ENCODE measurements at places on chromosomes 7 and 10.
A peak's percentile ranks its signal among the peaks of the same experiment; 100 is the strongest.

DNA sequence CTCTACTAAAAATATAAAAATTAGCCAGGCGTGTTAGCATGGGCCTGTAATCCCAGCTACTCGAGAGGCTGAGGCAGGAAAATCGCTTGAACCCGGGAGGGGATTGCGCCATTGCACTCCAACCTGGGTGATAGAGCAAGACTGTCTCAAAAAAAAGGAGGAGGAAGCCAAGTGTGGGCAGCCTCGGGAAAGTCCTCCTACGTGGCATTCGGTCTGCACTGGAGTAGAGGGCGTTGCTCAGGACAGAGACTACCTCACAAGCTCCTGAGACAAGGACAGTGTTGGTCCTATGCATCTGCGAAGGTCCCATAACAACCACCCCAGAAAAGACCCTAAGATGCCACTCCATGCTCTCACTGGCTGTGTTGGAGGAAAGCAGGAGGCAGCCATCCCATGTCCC lies 10.0 kb upstream of the SERPINE1 start:
- no peak for DNase-seq

DNA sequence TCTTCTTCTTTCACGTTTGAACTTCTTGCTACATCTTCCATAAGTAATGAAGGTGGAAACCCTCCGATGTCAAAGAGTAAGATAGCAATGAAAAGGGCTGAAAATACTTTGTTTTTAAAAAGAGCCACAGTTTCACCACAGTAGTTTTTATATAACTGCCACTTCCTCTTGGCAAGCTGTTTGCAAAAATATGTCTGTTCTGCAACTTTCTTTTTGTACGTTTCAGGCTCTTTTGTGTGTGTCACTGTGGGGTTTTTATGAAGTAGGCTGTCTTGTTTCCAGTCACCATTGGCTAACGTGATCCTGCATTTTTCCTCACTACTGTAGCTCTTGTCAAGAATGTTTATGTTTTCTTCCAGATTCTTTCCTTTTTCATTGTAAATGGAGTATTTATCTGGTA lies 55.6 kb downstream of the SLC16A9 start:
- DNase-seq, result no peak

GRCh38 chr7:112001091-112001826 lies 204.9 kb downstream of the DOCK4 start:
- no peak for DNase-seq

GRCh38 chr10:110488940-110489339 lies 8.8 kb upstream of the DUSP5 start:
- no peak for DNase-seq

DNA sequence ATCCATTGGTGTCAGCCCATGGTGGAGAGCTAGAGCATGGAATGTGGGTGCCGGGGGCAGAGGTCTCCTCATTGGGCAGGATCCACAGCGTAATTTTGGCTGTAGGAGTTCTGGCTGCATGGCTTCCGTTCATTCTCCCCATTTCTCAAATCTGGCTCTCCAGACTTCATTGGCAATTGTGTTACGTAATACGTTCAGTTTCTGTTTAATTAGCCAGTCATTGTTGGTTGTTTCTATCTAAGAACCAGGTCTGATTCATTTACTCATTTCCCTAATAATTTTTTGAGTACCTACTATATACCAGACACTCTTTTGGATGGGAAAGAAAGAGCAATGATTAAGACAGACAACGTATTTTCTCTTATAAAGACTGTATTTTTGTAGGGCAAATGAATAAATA lies 299.6 kb downstream of the CSTF2T start:
- DNase-seq, result no peak

- no peak for DNase-seq
Measured at GRCh38 chr7:133778472-133778871, 348.7 kb upstream of the LRGUK start.

- peak; percentile 14 for DNase-seq
Measured at GRCh38 chr7:123580406-123581161, 21.0 kb upstream of the ASB15 start.

- DNase-seq, result no peak
Measured at GRCh38 chr7:33810356-33810755, 95.0 kb upstream of the BMPER start.

- no peak for DNase-seq
Measured at GRCh38 chr7:100167912-100168323, 499 bp downstream of the GAL3ST4 start.

DNA sequence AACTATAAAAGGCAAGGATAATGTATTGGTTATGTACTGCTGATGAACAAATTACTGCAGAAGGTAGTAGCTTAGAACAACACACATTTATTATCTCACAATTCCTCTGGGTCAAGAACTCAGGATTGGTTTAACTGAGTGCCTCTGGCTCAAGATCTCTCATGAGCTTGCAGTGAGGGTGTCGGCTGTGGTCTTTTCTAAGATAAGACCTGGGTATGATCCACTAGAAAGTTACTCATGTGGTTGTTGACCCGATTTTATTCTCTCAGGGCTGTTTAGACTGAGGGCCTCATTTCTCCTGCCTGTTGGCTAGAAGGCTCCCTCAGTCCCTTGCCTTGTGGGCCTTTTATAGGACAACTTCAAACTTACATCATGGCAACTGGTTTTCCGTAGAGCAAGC lies 86.7 kb downstream of the VWDE start:
- DNase-seq, result no peak

GRCh38 chr10:35050568-35050967 lies 39.6 kb downstream of the CUL2 start:
- DNase-seq, result no peak

GRCh38 chr10:90424730-90425129 lies 433.1 kb downstream of the HTR7 start:
- no peak for DNase-seq

DNA sequence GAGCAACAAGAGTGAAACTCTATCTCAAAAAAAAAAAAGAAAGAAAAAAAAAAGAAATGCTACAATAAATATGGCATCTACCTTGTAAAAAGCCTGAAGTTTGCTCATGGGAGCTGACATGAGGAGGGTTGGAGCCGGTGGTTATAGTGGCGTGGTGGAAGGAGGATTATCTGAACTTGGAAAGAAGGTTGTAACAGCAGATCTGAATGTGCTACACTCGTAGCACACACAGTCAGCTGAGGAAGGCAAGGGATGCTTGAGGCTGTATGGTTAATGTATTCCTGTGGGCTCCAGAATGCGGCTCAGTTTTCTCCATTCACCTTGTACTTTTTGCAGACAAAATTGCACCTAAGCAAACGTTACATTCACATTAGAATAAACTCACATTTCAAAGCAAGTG lies 390.3 kb upstream of the GALNT17 start:
- no peak for DNase-seq

DNA sequence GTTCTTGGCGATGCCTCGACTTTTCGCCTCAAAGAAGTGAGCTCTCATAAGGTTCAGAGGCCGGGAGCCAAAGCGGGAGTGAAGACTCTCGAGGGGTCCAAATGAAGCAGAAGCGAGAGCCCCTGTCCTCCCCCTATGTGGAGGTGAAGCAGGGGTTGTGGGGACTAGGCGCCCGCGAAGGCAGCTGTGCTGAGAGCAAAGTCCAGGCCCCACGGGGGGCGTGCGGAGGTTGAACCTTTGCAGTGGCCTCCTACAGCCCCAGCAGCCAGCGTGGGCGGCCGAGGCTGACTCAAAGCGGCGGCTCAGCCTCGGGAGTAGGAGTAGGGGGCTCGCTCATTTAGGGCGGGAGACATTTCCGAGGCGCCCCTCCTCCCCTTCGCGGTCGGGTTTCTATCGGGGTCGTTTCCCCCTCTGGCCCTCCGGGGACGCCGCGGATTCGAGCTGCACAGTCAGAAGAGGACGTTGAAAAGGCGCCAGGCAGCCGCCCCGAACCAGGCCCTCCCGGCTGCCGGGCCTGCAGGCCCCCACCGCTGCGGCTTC lies 553 bp upstream of the ADD3 start:
- peak; percentile 44 for DNase-seq

- DNase-seq, result no peak
Measured at GRCh38 chr10:98374217-98374985, 40.6 kb downstream of the PYROXD2 start.

DNA sequence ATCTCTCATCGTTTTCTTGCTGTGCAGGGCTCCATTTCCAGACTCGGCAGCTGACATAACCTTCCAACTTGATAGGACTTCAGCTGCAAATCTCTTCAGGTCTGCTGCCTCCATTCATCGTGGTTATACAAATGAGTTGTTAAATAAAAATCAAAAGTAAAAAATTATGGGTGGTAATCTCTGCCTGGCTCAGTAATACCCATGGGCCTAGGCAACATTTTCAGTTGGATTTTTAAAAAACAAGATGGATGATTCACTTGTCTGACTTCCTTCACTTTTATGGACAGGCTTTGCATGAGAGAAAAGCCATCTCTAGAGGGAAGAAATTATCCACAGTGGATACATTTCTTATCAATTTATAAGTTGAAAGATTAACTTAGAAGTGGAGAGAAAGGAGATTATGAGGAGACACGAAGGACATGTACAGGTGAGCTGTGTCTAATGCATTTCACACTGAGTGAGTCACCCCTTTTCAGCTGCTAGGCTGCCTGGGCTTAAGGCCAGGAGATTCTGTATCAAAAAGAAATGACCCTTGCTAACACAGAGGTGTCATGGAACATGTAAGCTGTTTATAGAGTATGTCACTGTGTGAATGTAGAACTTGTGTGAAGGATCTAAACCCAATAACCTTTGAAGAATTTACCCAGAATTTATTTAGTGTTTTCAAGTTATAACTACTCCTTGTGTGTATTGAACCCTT lies 495.1 kb downstream of the AUTS2 start:
- no peak for DNase-seq

DNA sequence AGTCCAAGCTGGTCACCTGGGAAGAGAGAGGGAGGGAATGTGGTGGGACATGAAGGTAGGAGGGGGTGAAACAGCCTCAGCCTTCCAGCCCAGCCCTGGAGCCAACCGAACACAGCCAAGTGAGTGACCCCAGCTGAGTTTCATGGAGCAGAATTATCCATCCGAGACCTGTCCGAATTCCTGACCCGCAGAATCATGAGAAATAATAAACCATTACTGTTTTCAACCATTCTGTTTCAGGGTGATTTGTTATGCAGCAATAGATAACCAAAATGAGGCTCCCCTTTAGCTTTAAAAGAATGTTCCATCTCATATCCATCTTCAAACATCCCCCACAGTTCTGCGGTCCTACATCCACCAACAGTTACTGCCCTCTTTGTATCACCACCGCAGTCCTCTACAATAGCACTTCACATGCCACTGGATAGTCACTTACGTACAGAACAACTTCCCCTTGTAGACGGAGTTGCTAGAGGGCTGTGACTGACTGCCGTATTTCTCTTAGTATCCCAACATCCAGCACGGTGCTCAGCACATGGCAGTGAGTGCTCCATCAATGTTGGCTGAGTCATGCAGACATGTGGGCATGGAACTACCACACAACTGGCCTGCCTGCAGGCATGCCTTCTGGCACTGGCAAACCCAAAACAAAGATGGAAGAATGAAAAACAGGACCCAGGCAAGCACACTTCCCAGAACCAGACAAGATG lies 18.5 kb downstream of the KIAA1549 start:
- no peak for DNase-seq

DNA sequence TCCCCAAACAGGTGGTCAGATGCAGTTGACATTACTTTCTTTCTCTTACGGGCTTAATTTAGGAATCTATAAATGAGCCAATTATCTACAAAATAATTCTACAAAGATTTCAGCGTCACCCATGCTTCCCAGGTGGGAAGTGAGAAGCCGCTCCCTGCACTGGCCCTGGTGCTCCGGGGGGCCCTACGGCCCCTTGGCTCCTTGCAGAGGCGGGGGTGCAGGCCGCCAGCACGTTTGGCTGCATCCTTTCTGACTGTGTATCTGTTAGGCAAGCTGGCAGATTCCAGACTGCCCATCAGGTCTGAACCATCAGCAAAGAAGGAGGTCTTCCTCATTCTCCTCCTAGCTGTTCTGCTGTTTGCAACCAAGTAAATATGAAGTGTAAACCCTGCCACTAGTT lies 16.3 kb downstream of the VWC2 start:
- DNase-seq, result no peak

- no peak for DNase-seq
Measured at GRCh38 chr10:123870260-123870659, 21.3 kb downstream of the CPXM2 start.

GRCh38 chr10:3691482-3691881 lies 93.5 kb downstream of the KLF6 start:
- DNase-seq, result no peak

GRCh38 chr7:104410742-104411141 lies 82.3 kb downstream of the LHFPL3 start:
- DNase-seq, result no peak

DNA sequence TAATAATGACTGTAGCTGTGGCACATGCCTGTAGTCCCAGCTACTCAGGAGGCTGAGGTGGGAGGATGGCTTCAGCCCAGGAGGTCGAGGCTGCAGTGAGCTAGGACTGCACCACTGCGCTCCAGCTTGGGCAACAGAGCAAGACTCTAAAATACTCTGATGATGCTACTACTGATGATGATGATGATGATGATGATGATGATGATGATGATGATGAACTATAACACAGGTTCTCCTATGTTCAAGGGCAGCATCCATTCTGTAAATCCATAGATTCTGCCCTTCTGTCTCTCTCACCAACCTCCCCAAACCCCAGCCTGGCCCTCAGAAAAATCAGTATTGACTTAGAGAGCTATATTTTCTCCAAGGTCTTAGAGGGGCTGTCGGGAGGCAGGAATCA lies 22.8 kb upstream of the EN2 start:
- DNase-seq, result no peak

DNA sequence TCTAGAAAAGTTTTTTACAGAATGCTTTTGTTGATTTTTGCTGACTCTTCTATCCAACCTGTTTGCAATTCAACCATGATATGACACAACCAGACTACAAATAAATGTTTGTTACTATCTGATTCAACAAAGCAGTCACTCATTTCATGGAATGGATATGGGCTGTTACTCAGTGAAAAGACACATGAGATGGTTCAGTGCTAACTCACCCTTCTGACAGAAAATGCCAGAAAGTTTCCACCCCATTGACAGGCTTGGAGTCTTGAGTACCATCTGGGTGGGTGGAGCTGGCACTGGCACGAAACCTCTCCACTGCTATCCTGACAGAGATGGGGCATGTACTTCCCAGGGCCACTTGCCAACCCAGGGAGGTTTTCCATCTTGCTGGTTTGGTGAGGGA lies 39.5 kb downstream of the RBM28 start:
- DNase-seq, result no peak

DNA sequence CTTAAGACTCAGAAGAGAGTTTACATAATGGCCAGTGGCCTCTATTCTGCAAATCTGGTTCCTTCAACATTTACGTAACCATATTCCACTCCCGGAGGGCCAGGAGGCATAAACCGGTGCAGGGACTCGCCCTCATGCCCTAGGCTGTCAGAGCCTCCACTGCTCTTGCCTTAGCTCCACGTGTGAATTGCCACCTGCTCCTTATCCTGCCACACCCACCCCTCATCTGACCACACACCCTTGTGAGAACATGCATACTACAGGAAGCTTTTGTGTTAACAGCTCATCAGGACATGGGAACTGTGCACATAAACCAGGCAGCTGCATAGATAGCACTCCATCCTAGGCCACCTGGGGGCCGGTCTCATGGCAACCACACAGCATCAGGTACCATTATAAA lies 146.7 kb upstream of the PFKP start:
- DNase-seq, result no peak

GRCh38 chr10:102068216-102068615 lies 3.1 kb downstream of the HPS6 start:
- no peak for DNase-seq

Measured in germinal center (tissue), 1 donor.